ENCODE measurements at places on chromosomes 7 and 10.

DNA sequence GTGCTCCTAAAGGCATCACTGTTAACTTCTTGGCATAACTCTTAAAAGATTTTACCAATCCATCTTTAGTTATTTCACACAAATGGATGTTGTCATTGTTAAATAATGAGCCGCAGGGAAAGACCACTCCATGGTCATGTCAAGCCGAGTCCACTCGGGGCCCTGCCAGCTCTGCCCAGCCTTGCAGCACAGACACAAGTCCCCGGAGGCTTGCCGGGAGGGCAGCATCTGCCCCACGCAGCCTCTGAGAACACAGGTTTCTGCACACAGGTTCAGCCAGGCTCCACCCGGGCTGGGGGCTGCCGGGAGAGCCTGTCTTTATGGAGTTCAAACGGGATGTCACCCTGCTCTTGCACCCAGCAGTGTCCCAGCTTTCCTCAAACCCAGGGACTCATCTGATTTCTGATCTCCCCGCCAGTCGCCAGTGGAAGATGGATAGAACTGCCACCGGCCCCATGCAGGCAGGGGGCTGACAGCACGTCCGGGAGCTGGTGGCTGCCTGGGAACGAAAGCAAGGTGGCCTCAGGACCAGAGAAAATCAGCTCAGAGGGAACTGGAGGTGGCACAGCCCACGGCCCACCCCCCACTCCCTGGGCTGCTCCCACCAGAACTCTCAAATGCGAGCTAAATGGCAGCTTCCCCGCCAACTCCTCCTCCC, 156.2 kb downstream of the TCERG1L start:
- no peak for DNase-seq

GRCh38 chr7:115319541-115319940, 397.6 kb downstream of the MDFIC start:
- no peak for DNase-seq

DNA sequence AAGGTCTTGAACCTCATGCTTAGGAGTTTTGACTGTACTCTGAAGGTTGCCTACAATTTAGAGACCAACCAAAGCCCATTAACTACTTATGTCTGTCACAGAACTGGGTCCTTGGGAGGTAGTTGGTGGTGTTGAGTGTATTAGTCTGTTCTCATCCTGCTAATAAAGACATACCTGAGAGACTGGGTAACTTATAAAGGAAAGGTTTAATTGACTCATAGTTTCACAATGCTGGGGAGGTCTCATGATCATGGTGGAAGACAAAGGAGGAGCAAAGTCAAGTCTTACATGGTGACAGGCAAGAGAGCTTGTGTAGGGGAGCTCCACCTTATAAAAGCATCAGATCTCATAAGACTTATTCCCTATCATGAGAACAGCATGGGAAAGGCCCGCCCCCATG, 319.6 kb upstream of the ZMIZ1 start:
- no peak for DNase-seq

DNA sequence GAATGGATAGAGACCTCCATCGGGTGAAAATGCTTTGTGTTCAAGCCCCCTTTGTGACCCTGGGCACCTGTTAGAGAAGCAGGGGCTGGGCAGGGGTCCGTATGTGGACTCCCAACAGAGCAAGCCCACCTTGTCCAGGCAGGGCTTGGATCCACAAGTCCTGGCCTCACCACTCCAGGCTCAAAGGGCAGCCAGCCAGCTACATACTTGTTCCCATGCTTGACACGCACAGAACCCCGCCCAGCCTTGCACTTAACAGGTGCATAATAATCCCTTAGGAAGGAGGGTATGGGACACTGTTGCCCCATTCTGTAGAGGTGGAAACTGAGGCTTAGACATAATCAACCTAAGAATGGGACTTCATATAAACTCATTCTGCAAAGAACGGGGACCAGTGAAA, 160.6 kb downstream of the PRKAG2 start:
- no peak for DNase-seq

- no peak for DNase-seq
Observed at GRCh38 chr7:48667407-48667806, 256.9 kb upstream of the CDC14C start.

- no peak for DNase-seq
Observed at GRCh38 chr10:11162828-11163599, 145.3 kb downstream of the CELF2 start.

DNA sequence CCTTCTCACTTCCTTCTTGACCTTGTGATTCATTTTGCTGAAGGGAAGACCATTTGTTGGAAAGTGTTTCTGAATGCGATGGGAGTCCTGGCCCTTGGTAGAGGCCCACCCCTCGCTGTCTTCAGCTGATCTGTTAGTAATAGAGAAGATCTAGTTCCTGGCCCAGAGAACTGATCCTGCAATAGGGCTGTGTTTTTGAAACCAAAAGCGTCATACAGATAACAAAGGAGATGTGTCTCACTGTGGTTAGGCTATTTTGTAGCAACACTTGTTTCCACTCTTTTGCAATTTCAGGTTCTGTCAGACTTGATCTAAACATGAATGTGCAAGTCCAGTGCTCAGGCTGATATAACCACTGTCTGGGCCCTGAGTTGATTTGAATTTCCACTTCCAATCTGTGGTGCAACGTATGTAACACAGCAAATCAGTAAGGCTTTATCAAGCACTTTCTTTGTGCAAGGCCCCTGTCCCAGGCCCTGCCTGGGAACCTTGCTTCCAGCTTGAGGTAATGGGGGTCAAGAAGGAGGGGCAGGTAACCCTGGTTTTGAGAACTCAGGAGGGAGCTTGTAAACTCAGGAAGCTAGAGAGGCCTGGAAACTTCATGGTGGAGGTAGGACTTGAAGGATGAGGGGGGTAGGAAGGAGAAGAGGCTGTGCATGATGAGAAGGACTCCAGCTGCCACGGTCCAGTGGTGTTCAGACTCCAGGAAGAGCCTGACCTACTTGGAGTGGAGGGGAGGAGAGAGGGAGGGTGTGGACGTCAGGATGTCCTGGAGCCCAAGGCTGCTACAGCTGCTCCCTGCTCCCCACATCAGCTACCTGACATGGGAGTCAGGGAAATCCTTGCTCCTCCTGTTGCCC, 42.2 kb upstream of the SRGN start:
- DNase-seq, result no peak

- DNase-seq, result no peak
Observed at GRCh38 chr10:91249700-91250099, 29.2 kb downstream of the PCGF5 start.

- DNase-seq, result no peak
Observed at GRCh38 chr7:127809261-127809702, 157.3 kb downstream of the SND1 start.

DNA sequence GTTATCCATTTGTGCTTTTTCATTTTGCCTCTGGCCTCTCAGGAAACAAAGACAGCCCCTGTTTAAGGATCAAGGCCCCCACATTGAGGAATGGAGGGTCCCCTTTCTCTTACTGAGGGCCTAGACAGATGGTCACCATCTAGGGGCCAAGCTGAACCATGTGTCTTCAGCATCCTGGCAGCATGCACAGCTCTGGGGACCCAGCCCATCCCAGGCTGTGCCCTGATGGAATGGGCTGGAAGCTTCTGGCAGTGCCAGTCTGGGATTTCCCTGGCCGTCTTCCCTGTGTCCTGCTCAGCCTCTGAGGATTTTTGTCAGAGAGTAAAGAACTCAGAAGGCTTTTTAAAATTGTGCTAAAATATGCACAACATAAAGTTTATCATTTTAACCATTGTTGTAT, 116.8 kb downstream of the ITIH5 start:
- no peak for DNase-seq

- no peak for DNase-seq
Observed at GRCh38 chr7:70752794-70753241, 379.1 kb upstream of the GALNT17 start.

DNA sequence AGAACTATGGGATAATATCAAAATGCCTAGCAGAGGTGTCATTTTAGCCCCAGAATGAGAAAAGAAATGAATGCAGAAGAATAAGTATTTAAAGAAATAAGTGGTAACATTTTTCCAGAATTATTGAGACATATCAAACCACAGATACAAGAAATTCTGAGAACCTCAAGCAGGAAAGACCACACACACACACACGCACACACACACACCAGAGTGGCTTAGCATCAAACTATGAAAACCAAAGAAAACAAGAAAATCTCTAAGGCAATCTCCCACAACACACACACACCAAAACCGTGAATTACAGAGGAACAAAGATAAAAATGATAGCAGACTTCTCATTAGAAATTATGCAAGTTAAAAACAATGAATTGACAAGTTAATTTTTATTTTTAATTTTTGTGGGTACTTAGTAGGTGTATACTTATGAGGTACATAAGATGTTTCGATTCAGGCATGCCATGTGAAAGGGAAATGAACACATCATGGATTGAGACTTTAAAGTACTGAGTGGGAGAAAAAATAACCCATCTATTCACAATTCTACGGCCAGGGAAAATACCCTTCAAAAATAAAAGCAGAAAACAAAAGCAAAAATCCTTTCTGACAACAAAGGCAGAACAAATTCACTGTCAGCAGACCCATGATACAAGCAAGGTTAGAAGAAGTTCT, 14.6 kb downstream of the PPIF start:
- no peak for DNase-seq

DNA sequence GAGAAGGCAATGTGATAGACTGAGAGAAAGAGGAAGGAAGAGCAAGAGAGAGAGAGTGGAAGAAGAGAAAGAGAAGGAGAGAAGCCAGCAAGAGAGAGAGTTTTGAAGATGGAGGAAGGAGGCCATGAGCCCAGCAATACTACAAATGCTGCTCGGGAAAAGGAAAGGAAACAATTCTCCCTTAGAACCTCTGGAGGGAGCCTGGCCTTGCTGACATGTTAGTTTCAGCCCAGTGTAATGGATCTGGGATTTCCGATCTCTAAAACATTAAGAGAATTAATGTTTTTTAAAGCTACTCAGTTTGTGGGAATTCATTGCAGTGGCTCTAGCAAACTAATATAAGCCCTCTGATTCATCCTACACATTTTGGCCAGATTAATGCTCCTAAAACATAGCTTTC, 206.8 kb upstream of the MTPN start:
- DNase-seq, result no peak

DNA sequence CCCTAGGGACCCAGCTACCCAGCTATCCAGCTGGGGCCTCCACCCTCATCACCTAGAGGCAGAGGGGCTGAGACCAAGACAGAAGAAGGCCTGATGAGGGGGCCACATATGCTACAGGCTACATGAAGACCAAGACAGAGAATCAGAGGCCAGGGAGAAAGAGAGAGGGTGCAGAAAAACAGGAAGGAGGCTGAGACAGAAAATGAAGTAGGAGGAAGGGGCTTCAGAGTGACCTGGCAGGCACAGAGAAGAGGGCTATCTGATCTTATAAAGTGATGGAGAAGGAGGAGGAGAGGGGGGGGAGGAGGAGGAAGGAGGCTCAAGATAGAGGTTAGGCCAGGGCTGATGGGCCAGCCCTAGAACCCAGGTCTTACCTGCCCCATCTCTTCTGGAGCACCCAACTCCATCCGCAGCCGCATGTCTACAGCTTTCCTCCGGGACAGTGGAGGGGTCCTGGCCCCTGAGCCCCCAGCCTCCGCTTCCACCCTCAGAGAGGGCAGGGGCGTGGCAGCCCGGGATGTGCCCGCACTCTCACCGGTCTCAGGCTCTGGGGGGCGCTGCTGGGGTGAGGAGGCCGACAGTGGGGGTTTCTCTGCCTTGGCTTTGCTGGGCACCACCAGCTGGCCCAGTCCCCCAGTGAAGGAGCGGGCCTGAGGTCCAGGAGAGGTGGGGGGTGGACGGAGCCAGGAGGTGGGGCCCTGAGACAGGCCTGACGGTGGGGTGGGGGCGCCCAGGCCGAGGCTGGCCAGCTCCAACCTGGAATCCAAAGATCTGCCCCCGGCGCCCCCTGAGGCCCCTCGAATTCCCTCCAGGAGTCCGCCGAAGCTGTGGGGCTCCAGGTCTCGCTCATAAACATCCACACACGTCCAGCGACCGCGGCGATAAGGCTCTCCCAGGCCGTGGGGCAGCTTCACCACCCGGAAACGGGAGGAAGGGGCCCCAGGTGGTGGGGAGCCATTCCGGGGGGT, 1.8 kb downstream of the TSC22D4 start:
- DNase-seq, result no peak

DNA sequence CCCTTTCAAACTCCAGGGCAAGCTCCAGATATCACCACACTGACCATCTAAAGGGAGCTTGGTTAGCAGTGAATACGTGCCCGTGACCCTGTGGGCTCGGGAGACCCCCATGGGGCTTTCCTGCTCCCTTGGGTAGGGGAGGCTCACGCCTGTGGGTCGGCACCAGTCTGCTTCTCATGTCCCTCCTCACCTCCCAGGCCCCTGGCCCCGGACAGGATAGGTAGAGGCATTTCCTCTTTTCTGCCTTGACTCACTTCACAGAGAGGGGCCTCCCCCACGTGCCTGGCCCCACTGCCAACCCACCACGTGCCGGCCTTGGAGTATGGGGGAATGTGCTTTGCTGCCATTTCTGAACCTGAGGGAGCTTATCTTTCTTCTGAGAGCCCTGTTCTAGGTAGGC, 131.3 kb upstream of the FAM20C start:
- no peak for DNase-seq

- DNase-seq, result no peak
Observed at GRCh38 chr10:16947069-16947468, 129.8 kb upstream of the RSU1 start.

DNA sequence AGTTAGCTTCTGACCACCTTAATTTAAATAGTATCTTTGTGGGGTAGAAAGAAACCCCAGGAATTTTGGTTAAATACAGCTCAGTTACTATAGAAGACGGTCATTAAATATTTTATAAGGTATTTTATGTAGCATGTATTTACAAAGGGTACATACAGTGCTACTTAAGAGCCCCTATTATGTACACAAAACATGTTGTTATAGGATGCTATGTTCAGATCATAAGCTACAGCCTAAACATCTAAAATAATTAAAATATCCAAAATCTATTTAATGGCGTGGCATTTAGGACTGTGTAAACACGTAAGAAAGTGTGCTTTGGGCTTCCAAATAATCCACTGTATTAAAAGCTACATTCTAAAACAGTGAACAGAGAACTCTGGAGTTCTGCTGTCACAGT, 39.4 kb upstream of the DLX5 start:
- no peak for DNase-seq

- no peak for DNase-seq
Observed at GRCh38 chr7:84941291-84941690, 245.6 kb downstream of the SEMA3D start.

DNA sequence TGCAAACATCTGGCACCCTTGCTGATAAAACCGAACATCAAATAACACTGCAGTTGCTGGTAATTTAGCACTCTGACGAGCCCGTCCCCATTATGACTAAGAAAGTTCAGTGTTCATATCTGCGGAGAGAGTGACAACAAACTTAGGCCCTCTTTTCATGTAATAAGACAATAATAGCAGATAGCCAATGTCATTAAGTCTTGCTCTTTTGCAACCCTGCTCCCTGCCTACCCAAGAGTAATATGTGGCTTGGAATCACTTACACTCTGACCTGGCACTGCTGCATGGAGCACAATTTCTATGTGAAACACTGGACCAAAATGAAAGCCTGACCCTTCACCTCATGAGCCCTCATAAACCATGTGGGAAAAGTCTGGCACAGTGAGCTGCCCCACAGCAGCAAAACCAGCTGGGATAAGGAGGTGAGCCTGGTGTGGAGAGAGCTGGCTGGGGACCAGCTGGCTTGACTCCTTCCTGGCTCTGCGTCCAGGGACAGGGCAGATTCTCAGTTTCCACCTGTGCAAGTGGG, 86.5 kb downstream of the HIPK2 start:
- DNase-seq, result no peak

Measured in right kidney (tissue), 9 donors.